A673 (cell line): ENCODE measurements at places on chromosomes 7 and 10. TPM values are rescaled to one million over a fixed set of nuclear protein-coding genes. Genes with fewer than 3 reads are reported as not detected.

- no peaks in the 10 kb centered on the region for H3K36me3 ChIP-seq
- H3K27me3 ChIP-seq: no peaks in the 10 kb centered on the region
- no peak overlapping the region for H3K4me3 ChIP-seq
These were observed 63.5 kb downstream of the ZNF365 start for GRCh38 chr10:62437696-62438095.

GRCh38 chr10:67884842-67885670, 600 bp downstream of the SIRT1 start:
- H3K27me3 ChIP-seq: no peaks in the 10 kb centered on the region
- peak overlapping the region; percentile 92 for H3K4me3 ChIP-seq
- H3K36me3 ChIP-seq: peaks cover 33% of the 10 kb centered on the region
- peak; percentile 87 for DNase-seq
- H3K4me1 ChIP-seq: peaks cover 16% of the 10 kb centered on the region

DNA sequence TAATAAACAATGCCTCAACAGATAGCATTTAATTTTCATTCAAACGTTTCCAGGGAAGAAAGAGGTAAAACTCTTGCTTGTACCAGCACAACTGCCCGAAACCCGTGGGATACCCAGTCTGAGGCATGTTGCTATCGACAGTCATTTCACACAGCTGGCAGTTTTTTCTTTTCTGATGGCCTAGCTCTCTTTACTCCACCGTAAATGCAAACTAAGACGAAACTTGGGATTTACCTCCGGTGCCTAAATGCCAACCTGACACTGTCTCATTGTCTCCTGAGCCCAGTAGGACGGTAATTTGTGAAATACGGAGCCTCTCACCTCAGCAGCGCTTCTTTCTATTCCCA, 143.5 kb downstream of the PRPF18 start:
- no peak overlapping the region for H3K4me3 ChIP-seq
- no peaks in the 10 kb centered on the region for H3K36me3 ChIP-seq
- no peaks in the 10 kb centered on the region for H3K27me3 ChIP-seq

GRCh38 chr10:63651864-63652263, 130.7 kb downstream of the REEP3 start:
- no peak overlapping the region for H3K4me3 ChIP-seq
- DNase-seq: no peak
- H3K36me3 ChIP-seq: no peaks in the 10 kb centered on the region
- no peaks in the 10 kb centered on the region for H3K4me1 ChIP-seq
- H3K27ac ChIP-seq: no peak overlapping the region

DNA sequence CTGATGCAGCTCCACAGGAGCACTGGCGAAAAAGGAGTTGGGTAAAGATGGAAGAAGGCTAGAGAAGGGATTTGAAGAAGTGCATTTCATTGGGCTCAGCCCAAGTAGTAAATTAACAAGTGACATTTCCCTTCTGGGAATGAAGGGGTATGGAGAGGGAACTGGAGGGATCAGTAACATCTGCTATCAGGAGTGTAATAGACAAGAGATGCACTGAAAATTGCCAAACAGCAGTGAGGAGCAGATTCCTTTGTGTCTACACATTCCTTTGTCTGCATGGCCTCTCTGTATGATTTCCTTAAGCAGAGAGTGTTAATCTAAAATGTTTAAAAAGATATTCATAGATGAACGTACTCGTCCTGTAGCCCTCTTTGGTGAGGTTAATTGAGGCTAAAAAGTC, 148.2 kb upstream of the FERD3L start:
- no peak for DNase-seq
- H3K4me3 ChIP-seq: no peak overlapping the region
- H3K36me3 ChIP-seq: no peaks in the 10 kb centered on the region

MYL10 gene
- total RNA-seq: 0.30 TPM in 1 of 2 replicates, not detected in the other

VAX1 gene
- 65.1 and 74.4 TPM in 2 replicates for total RNA-seq

SLC26A5 gene
- not detected in 2 replicates for total RNA-seq

FAM241B gene
- total RNA-seq: 4.2 and 5.2 TPM in 2 replicates
